Stimulated activated CD8-positive, alpha-beta memory T cell treated with anti-CD3 and anti-CD28 coated beads, Interleukin-12 subunit alpha, Interleukin-12 subunit beta, amount 100 ng/mL, for 4 hours (primary cell): ENCODE measurements at places on chromosomes 2 and 18.

- DNase-seq = no peak
These were observed 290.2 kb downstream of the SOX11 start for GRCh38 chr2:5982193-5982902.

GRCh38 chr18:51400721-51401120 lies 203.2 kb upstream of the MEX3C start:
- DNase-seq = no peak

- DNase-seq = no peak
These were observed 266.1 kb downstream of the SLC4A3 start for GRCh38 chr2:219893541-219893940.

- peak; percentile 84 for DNase-seq
These were observed at the start of the genes GLB1L and STK16 for GRCh38 chr2:219245148-219245898. Gene GLB1L (minus strand): TSS chr2:219245444. CDS start chr2:219243573, 1,871 bp downstream. Gene STK16 (plus strand): TSS chr2:219245479. CDS start chr2:219246000, 521 bp downstream.

- no peak for DNase-seq
These were observed 31.4 kb downstream of the IMPA2 start for GRCh38 chr18:12012697-12013096.

GRCh38 chr2:44542520-44542919 lies 180.8 kb downstream of the CAMKMT start:
- no peak for DNase-seq

- DNase-seq = no peak
These were observed 419.9 kb downstream of the TGIF1 start for GRCh38 chr18:3869848-3870247.
